ENCODE measurements at places on chromosomes 2 and 18.

DNA sequence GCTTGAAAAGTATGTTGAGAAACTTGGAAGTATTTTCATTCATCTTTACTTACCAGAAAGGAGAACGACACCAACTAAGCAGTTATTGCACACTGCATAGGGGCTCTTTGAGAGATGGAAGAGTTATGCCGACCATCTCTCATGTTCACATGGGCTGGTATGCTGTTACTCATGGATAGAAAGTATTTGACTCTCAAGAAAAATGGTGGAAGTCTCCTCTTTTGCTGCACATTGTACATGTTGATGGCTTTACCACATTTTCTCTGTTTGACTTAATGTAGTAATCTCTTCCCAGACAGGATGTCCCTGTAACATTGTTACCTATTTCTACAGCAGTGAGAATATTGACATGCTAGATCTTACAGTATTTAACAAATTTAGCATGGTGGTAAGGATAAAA is 23.2 kb downstream of the CAB39 start:
- DNase-seq: no peak

GRCh38 chr2:16664809-16665747 is 556 bp downstream of the CYRIA start:
- no peak for DNase-seq

DNA sequence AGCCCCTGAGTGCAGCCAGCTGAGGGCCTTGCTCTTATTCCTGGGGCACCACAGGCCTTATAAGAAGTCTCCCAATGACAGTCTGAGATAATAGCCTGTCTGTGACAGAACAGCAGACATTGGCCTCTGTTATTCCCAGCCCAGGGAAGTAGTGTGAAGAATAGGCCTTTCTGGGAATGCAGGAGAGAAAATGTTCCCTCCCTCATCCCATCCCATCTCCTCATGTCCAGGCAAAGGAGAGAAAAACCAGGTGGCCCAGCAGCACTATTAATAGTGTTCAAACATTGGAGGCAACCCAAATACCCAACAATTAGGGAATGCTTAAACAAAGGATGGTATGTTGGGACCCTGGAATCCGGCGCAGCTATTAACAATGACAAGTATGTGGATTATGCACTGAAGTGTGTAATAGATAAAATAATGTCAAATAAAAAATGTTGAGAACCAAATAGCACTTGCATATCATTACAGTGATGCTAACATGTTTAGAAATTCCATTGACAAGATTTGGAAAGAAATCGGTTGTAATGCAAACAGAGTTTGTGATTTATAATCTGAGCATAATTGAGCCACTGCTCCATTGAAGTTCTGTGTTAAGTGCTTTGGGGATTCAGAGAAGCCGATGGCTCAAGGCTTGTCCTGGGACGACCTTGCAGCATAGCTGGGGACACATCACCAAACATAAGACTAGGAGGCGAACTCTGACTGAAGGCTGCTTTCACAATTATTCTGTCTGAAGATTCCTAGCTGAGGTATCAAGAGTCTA is 69.3 kb downstream of the LBH start:
- DNase-seq: no peak

DNA sequence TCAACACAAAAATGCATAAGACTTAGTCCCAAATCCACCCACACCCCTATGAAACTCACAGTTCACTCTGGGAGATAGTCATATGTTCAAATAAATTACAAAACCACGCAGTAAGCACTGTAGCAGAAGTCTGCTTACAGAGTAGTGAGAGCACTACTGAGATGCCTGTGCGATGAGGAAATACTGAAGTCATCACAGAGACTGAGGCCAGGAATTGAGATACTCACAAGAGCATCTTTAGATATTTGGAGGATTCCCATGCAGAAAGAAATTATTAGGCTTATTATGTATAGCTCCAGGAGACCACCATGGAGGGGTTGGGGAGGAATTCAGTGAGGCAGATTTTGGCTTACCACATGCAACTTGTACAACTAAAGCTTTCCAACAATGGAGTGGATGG is 82.3 kb downstream of the ANTXR1 start:
- no peak for DNase-seq

DNA sequence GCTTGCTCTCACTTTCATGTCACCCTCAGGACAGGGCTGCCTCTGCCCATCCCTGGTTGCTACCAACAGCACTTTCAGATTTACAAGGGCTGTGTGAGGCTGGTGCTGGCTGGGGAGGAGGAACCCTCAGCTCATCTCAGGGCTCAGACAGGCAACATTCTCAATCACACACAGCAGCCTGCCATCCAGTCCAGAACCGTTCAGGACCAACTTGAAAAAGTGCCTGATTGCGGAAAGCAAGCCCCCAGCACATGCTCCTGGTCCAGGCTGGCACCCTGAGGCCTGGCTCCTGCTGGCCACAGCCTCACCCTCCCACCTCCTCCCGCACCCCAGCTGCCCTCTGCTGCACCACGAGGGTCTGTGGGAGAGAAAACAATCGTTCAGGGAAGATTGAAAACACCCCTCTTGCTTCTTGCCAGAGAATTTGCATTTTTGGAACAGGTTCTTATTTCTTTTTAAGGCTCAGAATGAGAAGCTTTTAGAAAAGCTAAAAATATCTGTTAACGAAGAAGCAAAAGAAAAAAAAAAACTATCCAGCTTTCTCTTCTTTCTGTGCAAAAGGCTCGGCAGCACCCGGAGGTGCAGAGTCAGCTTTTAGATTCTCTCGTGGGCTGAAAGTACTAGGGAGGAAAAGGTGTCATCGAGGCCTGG is 403.8 kb upstream of the ID2 start:
- no peak for DNase-seq

DNA sequence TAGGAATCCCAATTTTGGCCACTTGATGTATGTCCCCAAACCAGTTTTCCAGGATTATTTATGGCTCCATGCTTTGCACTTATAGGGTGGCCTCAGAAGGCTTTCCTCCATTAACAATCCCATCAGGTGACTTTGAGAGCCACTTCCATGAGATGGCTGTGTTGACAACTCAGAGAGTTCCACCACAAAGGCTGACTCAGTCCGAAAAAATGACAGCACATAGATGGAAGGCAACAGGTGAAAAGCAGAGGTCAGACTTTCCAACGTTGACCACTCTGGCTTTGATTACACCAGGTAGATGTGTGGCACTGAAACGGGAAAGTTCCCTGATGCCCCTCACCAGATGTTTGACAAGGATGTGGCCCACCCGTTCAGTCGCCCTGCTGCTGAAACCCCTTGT is 431.4 kb upstream of the TNP1 start:
- DNase-seq: no peak

DNA sequence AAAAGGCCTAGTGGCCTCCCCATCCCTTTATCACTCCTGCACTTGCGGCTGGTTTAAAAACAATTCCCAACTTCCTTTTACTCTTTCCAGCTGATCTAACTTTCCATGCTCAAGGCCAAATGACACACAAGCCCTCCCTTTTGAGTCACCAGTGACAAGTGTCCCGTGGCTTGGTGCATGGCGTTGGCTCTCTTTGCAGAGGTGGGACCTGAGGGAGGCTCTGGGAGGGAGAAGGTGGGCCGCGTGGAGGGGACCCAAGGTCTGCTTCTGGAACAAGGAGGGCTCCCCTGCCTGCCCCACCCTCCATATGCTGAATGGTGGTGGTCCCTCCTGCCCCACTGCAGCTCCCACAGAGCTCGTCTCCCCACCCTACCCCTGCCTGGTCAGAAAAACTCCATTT is 30.8 kb upstream of the HPCAL1 start:
- DNase-seq: no peak
